ENCODE measurements at places on chromosomes 5 and 9. TPM values are rescaled to one million over a fixed set of nuclear protein-coding genes. Genes with fewer than 3 reads are reported as not detected.

ISOC1 gene
- total RNA-seq, result 50.9 TPM

PTGER4 gene
- 44.7 TPM for total RNA-seq

- no peak for DNase-seq
Measured at GRCh38 chr5:122639864-122640263, 135.0 kb upstream of the SNX2 start.

PKN3 gene
- 6.0 TPM for total RNA-seq

FCN2 gene
- total RNA-seq, result not detected

EDIL3 gene
- 15.7 TPM for total RNA-seq

DEPDC1B gene
- total RNA-seq, result 4.8 TPM

DNA sequence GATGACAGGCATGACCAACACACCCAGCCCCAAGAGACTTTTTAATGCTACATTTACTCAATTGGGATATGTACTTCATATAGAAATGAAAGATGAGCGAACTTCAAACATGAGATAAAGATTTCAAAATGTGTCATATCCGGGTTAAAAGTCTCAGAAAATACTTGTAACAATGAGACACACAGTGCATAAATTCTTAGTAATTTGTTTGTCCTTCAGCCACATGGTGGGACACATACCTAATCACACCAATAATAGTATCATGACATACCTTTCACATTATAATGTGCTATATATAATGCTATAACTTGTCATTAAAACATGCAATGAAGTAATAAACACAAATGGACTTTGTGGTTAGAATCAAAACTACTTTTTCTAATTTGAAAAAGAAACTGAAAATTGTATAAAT, 204.7 kb upstream of the RFX3 start:
- DNase-seq, result no peak

PLCXD3 gene
- 0.15 TPM for total RNA-seq

DNA sequence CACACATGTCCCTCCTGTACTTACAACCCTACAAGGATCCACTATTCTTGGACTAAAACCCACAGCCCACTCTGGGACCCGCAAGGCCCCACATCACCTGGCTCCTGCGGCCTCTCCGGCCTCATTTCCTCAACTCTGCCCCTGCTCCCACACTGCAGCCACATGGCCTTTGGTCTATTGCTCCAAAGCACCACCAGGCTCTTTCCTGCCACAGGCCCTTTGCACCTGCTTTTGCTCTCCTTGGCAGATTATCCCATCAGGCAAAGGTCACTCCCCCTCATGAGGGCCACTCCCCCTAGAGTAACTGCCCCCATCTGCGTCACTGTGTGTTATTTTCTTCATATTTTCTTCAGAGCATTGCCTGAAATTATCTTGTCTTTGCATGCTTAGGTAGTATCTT, 26.1 kb upstream of the CPLX2 start:
- no peak for DNase-seq

SLC25A48 gene
- 3.5 TPM for total RNA-seq

GRCh38 chr9:121345070-121345469, 25.0 kb downstream of the STOM start:
- DNase-seq, result no peak

GRCh38 chr5:64147849-64148441, 17.7 kb upstream of the RNF180 start:
- DNase-seq, result no peak

DNA sequence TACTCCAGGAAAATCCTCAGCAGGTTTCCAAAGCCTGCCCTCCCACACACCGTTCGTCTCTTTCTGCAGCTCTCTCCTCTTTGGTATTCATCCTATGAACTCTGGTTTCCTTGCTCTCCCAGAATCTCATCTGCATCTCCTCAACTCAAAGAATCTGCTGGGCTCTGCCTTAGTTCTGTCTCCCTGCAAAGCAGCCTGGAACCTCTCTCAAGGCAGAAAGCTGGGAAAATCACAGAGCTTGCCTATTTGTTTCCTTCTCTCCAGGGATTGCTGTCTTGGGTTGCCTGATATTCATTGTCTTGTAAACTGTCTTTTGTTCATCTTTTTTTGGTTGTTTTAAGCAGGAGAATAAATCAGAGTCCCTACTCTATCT, 5.3 kb upstream of the ERAP2 start:
- DNase-seq, result no peak

DNA sequence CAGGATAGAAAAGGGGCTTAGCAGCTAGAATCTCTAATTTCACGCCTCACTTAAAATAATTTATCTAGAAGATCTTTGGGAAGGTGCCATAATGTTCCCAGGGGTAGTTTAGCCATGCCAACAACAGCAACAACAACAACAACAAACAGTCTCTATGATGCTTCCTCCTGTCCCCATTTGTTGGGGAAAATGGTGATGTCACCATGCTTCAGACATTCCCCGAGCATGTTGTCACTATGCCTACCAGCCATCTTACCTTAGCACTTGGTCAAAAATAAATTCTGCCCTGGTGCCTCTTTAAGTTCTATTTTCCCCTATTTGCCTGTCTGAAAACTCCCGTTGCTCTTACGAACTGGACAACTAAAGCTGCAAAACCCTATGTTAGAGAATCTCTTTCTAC, 76.6 kb downstream of the KCNN2 start:
- DNase-seq, result no peak

DNA sequence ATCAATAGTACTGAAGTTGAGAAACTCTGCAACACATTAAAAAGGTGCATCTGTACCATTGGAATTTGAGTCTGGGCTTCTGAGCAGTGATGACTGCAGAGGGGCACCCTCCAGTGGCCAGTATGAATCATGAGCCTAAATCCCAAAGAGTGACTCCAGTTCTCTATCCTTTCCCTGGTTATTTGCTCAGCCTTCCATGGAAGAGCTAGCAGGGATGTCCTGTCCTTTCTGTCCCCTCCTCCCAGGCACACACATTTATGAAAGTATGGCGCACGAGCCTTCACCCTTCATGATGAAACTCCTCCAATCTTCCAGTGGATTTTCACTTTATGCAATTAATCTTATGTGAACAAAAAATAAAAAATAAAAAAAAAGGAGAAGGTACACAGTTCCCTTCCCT, 81.0 kb downstream of the ESM1 start:
- DNase-seq, result no peak

GMCL2 gene
- 0.49 TPM for total RNA-seq

- no peak for DNase-seq
Measured at GRCh38 chr5:119470851-119471451, 18.7 kb downstream of the HSD17B4 start.

GRCh38 chr5:15254607-15255006, 245.4 kb upstream of the FBXL7 start:
- no peak for DNase-seq

DNA sequence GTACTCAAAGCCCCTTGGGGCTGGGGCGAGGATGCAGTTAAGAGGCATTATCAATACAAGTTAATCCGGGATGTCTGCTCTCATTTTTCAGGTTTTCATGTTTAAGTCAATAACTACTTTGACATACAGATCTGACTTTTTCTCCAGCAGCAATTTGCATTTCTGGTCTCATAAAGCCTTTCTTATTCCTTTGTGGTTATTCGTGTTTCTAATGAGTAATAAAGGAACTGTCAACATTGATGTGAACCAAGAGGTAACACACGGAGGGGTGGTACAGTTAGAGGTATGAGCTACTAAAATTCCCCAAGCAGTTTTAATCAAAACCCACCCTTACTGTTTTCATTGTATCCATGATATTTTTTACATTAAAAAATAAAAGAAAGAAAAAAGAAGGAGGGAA, 138.0 kb upstream of the NFIB start:
- no peak for DNase-seq

DNA sequence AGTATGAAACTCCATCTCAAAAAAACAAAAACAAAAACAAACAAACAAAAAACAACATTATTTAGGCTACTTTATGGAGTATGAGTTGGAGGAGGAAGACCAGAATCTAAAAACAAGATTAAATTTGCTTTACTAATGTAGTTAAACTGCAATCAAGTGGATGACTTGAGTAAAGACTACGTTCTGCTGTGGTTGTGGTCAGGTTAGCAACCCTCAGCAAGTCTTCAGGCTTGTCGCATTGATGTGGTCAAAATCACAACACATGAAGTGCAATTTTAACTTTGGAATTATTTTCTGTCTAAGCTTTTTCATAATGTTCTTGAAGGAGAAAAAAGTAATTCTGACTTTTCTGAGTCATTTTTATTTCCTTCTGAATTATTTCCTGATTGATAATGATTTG, 43.1 kb downstream of the PDE6A start:
- DNase-seq, result no peak

CLTB gene
- 440 TPM for total RNA-seq

DNA sequence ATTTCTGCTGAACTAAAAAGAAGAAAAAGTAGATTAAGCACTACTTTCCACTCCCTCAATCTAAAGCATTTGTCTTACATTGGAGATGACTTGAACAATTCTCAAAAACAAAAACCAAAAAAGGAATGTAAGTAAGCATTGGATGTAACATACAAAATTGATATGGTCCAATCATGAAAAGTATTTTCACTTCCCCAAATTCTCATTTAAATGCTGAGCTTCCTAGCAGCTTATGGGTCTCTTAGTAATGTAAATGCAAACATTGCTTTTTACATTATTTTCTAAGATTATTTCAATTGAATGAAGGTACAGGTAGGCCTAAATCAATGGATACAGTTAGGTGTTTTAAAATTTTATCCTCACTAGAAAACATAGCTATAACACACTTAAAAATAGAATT, 20.0 kb downstream of the ANKH start:
- DNase-seq, result no peak

RNF224 gene
- 1.0 TPM for total RNA-seq

SOX30 gene
- total RNA-seq, result not detected

TPPP gene
- 22.2 TPM for total RNA-seq

GRCh38 chr9:7909537-7909936, 110.0 kb upstream of the DMAC1 start:
- no peak for DNase-seq

DNA sequence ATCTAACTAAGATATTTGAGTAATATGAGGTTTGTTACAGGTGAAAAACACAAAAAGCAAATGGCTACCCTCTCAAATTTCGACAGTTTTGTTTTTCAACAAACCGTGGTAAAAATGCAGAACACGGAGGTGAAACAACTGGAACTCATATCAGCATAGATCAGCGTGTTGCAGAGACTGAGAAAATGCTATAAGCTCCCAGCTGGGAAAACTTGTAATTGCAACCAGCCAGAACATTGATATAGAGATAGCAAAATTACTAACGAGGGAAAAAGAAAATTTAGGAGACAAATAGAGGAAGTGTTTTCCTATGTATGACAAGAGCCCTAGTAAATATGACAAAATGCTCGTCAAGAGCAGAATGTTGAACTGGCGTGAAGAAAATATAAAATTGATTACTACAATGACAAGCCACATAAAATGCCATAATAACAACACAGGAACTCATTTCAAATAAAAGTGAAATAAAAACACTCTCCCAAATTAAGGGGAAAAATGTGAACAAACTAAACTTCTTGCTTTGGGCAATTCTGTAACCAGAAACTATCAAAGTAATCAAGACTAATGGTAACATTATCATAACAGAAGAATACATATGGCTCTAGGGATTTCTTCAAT, 1989.8 kb downstream of the EFNA5 start:
- DNase-seq, result no peak

DNA sequence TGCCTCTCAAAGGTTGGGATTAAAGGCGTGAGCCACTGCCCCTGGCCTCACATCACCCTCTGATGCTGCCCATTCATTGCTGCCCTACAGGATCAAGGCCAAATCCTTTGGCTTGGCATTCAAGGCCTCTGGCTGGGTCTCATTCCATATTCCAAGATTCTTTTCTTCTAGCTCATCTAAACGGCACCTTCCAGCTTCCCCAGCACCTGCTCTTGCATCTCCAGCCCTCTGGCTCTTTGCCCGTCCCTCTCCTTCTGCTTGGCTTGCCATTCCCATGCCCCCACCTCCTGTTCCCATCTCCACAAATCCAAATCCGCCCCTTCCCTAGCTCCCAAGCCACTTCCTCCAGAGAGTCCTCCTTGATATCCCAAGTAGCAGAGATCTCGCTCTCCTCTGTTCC, 33.1 kb downstream of the CORO2A start:
- no peak for DNase-seq

DNA sequence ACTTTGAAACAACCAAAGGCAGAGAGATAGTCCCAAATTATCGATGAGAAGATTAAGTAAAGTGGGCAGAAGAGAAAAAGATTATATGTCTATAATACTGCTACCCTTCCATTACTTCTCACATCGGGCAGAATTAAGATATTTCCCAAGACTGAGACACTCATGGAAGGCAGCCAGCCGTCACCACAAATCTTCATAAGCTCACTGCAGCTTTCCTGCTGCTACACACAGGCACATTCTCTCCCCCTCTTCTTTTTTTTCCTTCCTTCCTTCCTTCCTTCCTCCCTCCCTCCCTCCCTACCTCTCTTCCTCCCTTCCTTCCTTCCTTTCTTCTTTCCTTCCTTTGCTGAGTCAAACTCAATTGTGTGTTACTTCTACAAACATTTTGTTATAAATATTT, 58.7 kb upstream of the SPATA31C2 start:
- no peak for DNase-seq

- DNase-seq, result no peak
Measured at GRCh38 chr5:43049236-43049635, 9.1 kb upstream of the ANXA2R start.

SH3PXD2B gene
- 33.4 TPM for total RNA-seq

UHRF2 gene
- 25.5 TPM for total RNA-seq

SPINK4 gene
- not detected for total RNA-seq

- DNase-seq, result no peak
Measured at GRCh38 chr5:79573983-79574890, 38.0 kb upstream of the TENT2 start.

GRCh38 chr5:83034036-83034435, 43.2 kb downstream of the TMEM167A start:
- DNase-seq, result no peak

- DNase-seq, result no peak
Measured at GRCh38 chr9:79562749-79563386, 8.9 kb upstream of the TLE4 start.

DNA sequence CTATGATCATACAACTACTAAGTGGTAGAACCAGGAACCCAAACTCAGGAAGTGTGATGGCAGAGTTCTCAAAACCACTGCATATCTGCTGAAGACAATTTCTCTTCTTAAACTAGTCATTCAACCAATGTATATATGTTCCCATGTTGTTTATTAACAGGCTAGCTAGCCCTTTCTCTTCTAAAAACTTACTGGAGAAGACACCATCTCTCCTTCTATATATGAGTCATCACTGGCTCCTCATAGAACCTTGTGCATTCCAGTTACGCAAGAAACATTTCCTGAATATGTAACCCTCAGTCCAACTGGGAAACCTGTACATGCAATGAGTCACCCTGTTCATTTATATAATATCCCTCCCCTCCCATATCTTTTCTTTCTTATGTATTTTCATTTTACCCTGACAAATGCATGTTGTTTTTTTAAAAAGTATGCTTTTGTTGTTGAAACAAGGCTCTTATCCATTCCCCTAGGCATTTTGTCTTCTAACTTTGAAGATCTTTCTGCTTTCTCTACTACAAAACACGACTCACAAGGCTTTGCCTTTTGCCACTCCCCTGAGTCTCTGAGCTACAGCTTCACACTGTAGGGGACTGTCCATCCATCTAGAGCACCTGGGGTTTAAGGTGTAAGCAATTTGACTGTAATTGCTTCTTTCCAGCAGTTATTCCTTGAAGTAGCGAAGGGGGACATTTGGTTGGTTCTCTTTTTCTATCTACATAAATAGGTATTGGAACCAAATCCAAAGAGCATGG, 119.5 kb downstream of the ANXA1 start:
- no peak for DNase-seq

TTC23L gene
- total RNA-seq, result 0.49 TPM

IRX1 gene
- 5.4 TPM for total RNA-seq

AIF1L gene
- 28.7 TPM for total RNA-seq

HTR4 gene
- not detected for total RNA-seq

ZNF474 gene
- total RNA-seq, result 2.0 TPM

- DNase-seq, result no peak
Measured at GRCh38 chr5:110087829-110088228, 398.1 kb downstream of the MAN2A1 start.

GRCh38 chr5:132424167-132424880, 54.8 kb downstream of the SLC22A5 start:
- no peak for DNase-seq

Data from suprapubic skin (tissue), 4 donors.